ENCODE measurements at places on chromosomes 13 and 19.

- peak; percentile 28 for DNase-seq
Measured at GRCh38 chr19:46081928-46082727, 41.3 kb upstream of the IGFL4 start.

- peak; percentile 47 for DNase-seq
Measured at GRCh38 chr19:35509018-35509652, 4.3 kb downstream of the DMKN start.

- DNase-seq: no peak
Measured at GRCh38 chr13:35912841-35913240, 218.3 kb downstream of the DCLK1 start.

DNA sequence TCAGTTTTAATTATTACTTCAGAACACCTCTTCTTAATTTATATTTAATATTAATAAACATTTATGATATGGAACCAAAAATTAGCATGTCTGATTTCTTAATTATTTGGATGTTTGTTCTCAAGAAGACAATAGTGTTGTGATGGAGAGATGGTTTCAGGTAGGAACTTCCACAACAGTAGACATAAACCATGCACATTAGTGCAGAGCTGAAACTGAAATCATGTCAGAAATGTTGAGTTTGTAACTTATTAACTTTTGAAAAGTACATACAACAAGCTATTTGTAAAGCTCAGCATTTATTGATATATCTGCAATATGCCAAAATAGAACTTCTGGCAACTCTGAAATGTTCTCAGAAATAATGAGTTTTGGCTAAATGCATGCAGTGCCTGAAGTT lies 11.8 kb upstream of the EDNRB start:
- DNase-seq: no peak

GRCh38 chr13:47545201-47546024 lies 455.7 kb downstream of the SUCLA2 start:
- DNase-seq: no peak

DNA sequence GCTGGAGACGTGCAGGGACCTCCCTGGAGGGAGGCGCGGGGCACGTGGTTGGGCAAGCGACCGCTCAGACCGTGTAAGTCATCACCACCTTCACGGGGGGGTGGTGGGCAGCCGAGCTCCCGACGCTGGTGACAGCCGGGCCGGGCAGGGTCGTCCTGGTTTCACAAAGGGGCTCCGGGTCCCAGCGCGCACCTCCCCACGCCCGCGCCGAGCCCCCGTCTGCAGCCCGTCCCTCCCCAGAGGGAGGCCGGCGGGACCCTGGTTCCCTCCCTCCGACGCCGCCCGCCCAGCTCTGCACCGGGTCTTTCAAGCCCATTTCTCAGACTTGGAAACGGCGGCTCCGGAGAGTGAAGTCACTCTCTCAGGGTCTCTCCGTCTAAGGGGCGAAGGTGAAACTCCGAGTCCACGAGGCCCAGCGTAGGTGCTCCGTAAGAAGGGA lies 729 bp upstream of the ARID3A start:
- DNase-seq: no peak

GRCh38 chr13:26985285-26985878 lies 186.2 kb downstream of the USP12 start:
- peak; percentile 79 for DNase-seq

DNA sequence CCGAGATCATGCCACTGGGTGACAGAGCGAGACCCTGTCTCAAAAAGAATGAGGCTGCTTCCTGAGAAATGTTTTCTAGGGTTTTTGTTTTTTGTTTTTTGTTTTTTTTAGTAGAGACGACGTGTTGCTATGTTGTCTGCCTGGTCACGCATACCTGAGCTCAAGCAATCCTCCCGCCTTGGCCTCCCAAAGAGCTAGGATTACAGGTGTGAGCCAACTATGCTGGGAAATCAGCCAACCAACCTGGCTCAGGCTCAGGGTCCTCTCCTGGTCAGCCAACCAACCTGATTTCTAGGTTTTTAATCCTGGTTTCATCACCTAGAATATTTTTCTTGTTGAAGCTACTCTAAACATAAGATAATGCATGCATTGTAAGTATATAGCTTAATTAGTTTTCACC lies 7.8 kb downstream of the DHX34 start:
- no peak for DNase-seq

DNA sequence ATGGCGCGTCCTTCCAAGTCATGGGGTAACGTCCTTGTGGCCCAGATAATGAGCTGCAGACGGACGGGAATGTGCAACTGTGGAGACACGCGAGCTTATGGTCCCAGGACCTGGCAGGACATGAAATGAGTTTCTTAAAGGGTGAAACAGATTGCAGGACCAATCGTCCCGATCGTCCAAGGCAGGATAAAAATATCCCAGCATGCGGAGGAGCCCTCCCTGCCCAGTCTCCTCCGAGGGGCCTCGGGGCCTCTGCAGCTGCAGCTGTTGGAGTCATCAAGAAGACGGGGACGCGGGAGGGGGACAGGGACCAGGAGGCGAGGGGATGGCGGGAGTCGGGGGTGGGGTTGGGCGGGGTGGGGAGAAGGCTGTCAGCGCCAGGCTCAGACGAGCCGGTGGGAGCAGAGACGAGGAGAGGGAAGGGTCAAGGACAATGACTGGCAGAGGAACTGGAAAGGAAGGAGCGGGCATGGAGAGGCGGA lies 14.4 kb upstream of the GARIN5A start:
- no peak for DNase-seq

GRCh38 chr13:51590231-51590970 lies 6.1 kb downstream of the WDFY2 start:
- no peak for DNase-seq

DNA sequence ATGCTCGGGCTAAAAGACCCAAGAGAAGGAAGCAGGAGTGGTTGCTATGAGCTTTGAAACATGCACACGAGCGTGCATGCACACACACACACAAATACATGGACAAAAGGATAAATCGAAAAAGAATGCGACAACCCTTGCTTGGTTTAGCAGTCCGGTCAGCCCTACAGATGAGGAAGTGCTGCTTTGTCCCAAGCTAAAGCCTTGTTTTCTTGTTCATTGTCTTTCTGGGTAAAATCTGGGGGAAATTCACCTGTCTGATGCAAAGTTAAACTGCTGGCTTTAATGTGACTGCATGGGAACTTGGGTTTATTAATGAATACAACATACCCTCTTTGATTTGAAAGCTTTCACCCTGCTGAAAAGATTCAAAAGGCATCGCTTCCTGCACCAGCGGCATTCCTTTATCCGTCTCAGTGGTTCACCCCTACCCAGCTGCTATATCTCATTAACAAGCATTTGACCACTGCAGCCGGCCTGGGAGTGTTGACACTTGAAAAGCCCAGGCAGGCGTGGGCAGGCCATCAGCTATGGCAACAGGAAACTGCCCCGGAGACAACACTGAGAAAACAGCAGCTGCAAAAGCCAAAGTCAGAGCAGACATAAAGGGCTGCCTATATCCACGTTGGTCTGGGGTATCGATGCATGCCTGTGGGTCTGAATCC lies 301.7 kb downstream of the NDFIP2 start:
- no peak for DNase-seq

DNA sequence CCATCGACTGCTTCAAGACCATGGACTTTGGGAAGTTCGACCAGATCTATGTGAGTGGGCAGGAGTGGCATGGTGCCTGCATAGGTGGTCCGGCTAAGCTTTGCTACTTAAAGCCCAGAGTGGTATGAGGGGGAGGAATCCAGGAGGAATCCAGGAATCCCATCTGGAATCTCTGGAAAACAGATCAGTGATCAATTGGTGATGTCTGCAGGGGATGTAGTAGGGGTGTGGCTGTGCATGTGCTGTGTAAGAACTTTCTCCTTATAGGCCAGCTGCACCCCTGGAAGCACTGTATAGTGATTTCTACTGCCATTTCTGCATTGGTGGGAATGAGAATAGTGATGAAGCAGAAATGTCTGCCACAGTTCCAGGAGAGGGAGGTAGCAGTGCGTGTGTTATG lies 23.6 kb downstream of the PNPLA6 start:
- no peak for DNase-seq

DNA sequence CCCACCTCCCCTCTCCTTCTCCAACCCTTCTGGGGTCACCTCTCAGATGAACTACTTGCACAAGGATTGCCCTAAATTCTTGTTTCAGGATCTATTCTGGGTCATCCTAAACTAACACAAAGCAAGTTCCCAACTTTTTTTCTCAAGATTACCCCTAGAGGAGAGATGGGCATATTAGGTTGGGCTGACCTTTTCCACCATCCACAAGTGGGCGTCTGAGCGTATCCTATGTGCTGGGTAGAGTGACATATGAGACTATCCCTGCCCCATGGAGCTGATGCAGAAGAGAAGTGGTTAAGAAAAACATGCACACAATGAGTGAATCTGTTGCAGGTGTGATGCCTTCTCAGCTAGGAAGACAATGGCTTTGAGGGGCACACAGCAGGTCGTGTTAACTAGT lies 132.7 kb downstream of the CACNA1A start:
- no peak for DNase-seq

GRCh38 chr13:97108530-97108900 lies 113.6 kb upstream of the MBNL2 start:
- DNase-seq: no peak

DNA sequence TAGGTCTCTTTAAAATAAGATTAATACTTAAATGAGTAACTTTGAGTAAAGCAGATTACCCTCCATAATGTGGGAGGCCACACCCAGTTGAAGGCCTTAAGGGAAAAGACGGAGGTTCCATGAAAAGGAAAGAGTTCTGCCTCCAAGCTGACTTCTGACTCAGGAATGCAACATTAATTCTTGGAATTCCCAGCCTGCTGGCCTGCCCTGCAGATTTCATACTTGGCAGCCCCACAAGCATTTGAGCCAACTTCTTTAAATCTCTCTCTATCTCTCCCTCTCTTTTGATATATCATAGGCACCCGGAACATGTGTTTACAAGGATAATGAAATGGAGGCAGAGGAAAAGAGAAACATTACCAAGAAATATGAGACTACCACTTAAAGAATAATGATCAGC lies 902.3 kb upstream of the MIR17HG start:
- no peak for DNase-seq

- no peak for DNase-seq
Measured at GRCh38 chr13:30877335-30877734, 28.7 kb upstream of the MEDAG start.

GRCh38 chr19:15161028-15161984 lies 39.5 kb downstream of the NOTCH3 start:
- peak; percentile 9 for DNase-seq

GRCh38 chr19:37079238-37079637 lies 1.0 kb downstream of the ZNF420 start:
- DNase-seq: no peak

DNA sequence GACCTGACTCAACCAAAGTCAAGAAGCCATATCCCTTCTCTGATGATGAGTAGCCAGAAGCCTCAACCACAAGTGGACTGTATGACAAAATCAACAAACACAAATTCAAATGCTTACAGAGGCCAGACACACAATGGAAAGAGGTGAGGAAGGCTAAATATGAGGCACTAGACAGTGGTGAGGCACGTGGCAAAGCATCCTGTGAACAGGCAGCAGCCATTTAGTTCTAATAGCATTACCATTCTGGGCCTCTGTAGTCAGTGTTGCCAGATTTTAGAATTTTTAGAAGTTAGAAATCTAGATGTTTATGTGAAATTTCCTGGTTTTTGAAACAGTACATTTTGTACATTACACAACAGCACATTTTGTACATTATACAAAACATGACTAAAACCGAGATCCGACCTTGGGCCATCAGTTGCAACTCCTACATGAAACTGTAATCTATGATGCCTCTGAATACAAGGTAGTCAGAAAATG lies 403.3 kb downstream of the COG6 start:
- no peak for DNase-seq

- peak; percentile 68 for DNase-seq
Measured at GRCh38 chr19:11496391-11497163, 9.1 kb downstream of the ZNF653 start.

DNA sequence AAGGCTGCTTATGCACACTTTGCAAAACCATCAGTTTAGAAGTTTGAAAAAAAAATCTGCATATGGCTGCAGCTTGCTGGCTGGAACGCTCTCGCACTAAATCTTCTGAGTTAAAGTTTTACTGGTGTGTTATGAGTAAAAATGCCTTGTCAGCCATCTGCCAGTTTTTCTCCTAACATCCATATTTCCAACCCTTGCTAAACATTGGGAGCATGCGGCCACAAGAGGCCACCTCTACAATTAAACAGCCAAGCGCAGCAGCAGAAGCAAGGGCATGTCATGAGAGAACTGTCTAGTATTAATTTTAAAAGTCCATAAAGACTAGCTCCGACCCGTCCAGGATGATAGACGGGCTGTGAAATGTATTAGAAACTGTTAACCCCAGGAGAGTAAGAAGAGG lies 248.3 kb downstream of the TSHZ3 start:
- DNase-seq: no peak

- no peak for DNase-seq
Measured at GRCh38 chr19:56110515-56111448, 10.3 kb downstream of the ZNF787 start.

DNA sequence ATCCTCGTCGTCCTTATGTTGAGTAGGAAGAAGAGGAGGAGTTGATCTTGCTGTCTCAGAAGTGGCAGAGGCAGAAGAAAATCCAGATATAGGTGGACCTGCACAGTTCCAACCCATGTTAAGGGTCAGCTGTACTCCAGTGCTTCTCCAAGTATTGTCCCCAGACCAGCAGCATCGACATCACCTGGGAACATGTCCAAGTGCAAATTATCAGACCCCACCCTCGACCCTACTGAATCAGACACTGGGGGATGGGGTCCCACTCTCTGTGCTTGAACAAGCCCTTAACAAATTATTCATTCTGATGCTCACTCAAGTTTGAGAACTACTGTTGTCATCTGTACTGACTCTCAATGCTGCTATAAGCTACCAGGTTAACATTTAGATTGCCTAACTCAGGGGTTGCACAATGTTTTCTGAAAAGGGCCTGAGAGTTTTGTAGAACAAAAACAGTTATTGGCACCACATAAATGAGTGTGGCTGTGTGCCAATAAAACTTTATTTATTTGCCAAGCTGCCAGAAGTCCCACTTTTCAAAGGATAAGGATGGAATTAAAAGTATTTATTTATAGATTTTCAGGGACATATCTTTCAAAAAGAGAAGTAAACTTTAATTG lies 226.7 kb upstream of the IPO5 start:
- DNase-seq: no peak

- DNase-seq: no peak
Measured at GRCh38 chr13:74708629-74709028, 574.4 kb upstream of the KLF12 start.

GRCh38 chr13:113359571-113359970 lies 4.4 kb downstream of the GRTP1 start:
- no peak for DNase-seq

GRCh38 chr19:3954107-3954506 lies 16.8 kb downstream of the DAPK3 start:
- no peak for DNase-seq

GRCh38 chr13:29875646-29876045 lies 25.2 kb upstream of the UBL3 start:
- no peak for DNase-seq

- no peak for DNase-seq
Measured at GRCh38 chr13:101522607-101523006, 70.1 kb downstream of the ITGBL1 start.

- no peak for DNase-seq
Measured at GRCh38 chr19:13004273-13004672, 9.0 kb downstream of the NFIX start.

- DNase-seq: no peak
Measured at GRCh38 chr19:43641333-43641732, 1.7 kb upstream of the CADM4 start.

DNA sequence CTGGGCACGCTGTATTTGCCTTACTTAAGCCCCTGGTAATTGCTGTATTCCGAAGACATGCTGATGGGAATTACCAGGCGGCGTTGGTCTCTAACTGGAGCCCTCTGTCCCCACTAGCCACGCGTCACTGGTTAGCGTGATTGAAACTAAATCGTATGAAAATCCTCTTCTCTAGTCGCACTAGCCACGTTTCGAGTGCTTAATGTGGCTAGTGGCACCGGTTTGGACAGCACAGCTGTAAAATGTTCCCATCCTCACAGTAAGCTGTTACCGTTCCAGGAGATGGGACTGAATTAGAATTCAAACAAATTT lies 676 bp downstream of the BRCA2 start:
- DNase-seq: no peak

All from CD4-positive, alpha-beta T cell treated with Interleukin-10 for 1 hour (primary cell).